T1000 (cell line): ENCODE measurements at places on chromosomes 11 and 22.
A peak's percentile ranks its signal among the peaks of the same experiment; 100 is the strongest.

- DNase-seq, result no peak
Measured at GRCh38 chr11:105153392-105153791, 13.8 kb upstream of the CARD18 start.

DNA sequence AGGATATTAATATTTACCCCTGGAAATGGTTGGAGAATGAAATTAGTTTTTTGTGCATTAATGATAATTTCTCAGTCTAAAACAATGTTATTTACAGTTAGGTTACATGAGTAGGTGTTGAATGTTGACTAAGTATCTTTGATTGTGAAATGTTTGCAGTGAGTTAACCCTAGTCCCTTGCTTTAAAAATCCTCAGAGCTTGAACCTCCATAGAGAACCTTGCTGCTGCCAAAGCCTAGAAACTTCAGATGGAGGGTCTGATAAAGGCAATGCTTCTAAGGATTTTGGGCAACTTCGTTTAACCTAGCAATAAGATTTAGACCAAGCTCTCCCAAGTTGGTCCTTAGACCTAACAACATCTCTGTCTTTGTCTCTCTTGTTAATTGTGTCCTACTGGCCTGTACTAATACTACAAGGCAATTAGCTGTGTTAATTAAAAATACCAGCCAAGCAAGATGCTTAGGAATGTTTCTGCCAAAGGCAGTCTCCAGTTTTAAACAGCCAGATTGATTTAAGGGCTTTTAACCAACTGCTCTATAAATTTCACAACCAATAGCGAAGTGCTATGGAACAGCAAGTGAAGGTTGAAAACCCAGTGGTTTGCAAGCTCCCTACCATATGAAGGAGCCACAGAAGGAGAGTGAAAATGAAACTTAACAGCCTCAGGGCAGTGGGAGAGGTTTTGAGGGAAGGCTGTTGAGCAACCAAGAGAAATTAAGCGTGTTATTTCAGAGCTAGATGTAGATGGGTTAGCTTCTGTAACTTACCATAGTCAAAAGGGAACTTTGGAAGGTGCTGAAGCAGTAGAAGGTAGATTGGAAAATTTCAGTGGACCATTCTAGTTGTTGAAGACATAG, 295.9 kb upstream of the ANO5 start:
- no peak for DNase-seq

DNA sequence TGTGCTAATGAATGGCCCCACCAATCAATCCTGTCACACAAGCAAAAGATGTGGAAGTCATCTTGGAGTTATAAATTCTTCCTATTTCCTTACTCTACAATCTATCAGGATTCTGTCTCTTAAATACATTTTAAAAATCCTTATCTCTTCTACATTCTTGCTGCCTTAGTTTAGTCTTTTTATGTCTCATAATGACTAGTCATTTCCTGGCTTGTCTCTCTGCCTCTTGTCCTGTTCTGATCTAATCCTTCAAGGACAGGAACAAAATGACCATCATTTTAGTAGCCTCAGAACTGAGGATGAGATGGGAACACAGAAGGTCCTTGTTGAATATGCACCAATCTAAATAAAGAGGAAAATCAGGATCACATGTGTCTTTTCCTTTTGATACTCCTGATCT, 56.6 kb upstream of the LIN7C start:
- no peak for DNase-seq

DNA sequence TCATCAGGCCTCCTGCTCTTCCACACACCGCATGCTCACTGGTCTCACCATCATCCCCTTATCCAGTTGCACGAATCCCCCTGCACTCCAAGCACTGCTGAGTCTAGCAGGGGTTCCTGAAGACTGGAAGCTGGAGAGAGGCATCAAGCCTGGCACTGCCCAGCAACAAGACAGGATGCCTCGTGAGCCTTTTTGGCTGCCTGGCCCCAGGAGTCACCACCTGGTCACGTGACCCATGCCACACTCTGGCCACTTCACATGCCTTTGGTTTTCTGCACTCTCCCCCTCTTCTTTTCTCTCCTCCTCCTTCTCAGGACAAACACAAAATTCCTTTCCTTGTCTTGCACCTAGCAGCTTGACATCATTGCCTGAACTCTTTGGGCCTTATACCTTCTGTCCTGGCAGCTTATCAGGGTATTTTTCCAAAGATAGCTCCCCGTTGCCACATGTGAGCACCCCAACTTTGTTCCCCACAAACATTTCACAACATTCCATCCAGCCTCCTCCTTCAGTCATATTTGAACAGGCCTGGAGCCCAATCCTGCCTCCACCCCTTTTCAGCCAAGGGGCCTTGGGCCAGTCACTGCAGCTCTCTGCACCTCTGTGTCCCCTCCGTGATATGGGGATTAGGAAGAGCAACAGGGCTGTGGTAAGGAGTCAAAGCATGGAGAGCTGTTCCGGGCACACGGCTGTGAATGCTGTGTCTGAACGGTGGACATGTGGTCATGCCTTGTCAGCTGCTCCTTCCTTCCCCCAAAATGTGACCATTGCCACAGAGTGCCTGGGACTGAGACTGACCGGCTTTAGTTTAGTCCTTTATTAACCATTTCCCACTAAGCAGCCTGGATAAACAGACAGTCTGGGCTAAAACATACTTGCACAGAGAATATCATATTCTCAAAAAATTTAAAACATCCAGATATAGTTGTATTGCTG, 2.8 kb upstream of the PACSIN2 start:
- DNase-seq, result no peak

DNA sequence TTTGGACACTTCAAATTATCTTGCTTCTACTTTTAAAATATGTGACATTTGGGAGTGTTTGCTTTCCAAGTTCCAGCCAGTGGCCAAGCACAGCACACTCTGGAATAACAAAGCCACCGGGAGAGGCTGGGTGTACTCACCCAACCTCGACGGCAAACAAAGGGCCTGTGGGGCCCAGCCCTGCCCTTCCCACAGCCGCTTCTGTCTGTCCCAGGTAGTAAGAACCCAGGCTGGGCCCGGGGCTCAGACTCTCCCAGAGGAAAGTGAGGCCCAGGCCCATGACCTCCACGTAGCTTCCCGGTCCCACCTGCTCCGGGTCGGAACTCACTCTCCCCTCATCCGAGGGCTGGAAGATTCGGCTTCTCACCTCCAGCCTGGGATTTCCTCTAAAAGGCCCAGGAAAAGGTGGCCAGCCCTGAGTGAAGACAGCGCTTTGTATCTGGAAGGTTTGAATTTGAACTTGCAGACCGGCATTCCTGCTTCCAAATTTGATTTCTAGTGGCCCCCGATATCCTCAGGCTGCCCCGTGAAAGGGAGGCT, 93.5 kb downstream of the CELSR1 start:
- no peak for DNase-seq

GRCh38 chr11:129856036-129856435, 39.3 kb downstream of the NFRKB start:
- no peak for DNase-seq

- peak; percentile 25 for DNase-seq
Measured at GRCh38 chr11:16785520-16786128, 47.2 kb downstream of the C11orf58 start.

DNA sequence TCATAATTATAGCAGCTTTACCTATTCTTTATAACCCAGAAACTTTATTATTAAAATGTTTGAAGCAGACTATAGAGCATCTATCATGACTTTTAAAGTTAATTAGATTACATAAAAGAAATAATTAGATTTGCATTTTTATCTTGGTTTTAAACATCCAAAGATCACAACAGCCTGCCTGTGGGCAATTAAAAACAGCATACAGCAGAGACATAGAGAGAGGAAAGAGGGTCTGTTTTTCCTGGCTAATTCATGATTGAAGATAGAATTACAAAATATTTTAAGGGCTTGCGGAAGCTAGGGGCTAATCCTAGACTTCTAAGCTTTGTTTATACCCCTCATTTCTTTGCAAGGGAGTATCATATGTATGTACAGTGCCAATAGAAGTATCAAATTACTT, 178.1 kb downstream of the SOX6 start:
- DNase-seq, result no peak

- no peak for DNase-seq
Measured at GRCh38 chr11:65554057-65554818, 3.9 kb downstream of the LTBP3 start.

- DNase-seq, result no peak
Measured at GRCh38 chr22:20131597-20131858, at the start of gene ZDHHC8. Gene ZDHHC8 (plus strand): TSS chr22:20131804. CDS start chr22:20131948, 144 bp downstream.

DNA sequence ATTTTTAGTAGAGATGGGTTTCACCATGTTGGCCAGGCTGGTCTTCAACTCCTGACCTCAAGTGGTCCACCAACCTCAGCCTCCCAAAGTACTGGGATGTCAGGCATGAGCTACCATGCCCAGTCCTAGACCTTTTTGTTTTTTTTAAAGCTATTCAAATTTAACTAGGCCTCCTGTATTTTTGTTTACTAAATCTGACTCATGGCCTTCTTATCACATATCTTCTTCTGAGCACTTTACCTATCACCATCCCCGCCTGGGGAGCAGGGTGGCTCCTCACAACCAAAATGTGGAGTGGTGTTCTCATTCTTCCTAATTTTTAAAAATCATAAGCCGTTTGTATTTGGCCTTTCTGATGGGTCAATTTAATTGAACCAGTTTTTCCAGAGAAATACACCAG, 92.6 kb downstream of the DBX1 start:
- DNase-seq, result no peak

DNA sequence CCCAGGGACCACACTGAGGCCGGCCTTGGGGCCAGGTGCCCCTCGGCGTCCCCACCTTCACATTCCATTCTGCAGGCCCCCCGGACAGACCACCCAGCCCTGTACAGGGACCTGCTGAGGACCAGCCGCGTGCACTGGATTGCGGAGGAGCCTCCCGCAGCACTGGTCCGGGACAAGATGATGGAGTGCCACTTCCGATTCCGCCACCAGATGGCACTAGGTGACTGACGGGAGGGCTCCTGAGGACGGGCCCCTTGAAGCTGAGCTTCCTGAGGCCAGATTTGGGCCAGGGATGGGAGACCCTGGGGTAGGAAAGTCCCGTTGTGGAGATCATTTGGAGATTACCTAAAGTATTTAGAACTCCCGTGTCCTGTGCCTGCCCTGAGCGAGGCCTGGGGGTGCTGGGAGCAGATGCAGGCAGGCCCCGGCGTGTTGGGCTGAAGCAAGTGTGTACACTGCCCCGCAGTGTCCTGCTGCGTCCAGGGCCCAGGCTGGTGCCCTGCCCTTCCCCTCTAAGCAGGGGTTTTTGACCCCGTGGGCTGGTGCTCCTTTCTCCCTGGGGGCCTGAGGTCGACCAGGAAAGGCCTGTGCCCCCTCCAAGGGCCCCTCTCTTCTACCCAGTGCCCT, 20.0 kb downstream of the TRMU start:
- DNase-seq, result no peak

- no peak for DNase-seq
Measured at GRCh38 chr11:118662401-118663271, 16.8 kb downstream of the TREH start.

DNA sequence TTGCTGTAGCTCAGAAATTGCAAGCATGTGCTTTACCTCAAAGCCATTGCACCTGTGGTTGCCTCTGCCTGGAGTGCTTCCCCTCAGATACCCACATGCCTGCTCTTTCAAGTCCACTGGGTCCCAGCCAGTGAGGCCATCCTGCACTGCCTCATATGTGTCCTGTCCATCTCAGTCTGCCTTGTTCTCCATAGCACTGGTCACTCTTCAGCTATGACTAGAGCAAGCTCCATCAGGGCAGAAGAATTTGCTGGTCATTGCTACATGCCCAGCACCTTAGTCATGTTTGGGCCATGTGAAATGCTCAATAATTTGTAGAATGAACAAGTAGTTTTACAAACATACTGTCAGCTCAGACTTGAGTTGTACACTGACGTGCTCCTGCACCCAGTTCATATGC, 64.4 kb upstream of the HORMAD2 start:
- no peak for DNase-seq

DNA sequence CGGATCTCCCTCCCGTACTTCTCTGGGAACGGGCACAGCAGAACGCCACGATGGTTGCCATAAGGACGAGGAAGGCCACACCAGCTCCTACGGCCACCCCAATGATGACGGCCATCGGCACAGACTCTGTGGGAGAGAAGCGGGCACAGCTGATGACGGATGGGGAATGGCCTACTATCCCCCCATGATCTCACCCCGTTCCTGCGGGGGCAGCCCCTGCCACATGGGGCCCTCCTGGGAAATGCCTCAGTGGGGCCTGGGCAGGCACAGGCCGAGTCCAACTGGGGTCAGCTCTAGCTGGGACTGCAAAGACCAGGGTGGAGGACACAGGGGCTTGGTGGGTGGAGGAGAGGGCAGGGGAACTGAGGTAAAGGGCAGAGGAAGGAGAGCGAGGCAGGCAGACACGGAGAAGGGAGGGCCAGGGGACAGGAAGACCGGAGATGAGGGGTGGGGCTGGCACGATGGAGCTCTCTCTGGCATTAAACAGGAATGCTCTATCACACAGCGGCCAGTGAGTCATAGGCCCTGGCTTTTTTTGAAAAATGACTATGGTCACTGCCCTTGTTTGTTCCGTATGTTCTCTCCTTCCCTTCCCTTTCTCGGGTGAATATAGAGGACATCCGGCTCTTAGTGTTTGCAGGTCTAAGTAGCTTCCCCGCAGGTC, 76.0 kb downstream of the ST3GAL4 start:
- no peak for DNase-seq

- no peak for DNase-seq
Measured at GRCh38 chr11:66331542-66332370, 4.5 kb downstream of the RIN1 start.

GRCh38 chr22:24432059-24432853, 4.9 kb downstream of the ADORA2A start:
- no peak for DNase-seq

- DNase-seq, result peak; percentile 23
Measured at GRCh38 chr11:6925636-6926207, 504 bp upstream of the ZNF215 start.

DNA sequence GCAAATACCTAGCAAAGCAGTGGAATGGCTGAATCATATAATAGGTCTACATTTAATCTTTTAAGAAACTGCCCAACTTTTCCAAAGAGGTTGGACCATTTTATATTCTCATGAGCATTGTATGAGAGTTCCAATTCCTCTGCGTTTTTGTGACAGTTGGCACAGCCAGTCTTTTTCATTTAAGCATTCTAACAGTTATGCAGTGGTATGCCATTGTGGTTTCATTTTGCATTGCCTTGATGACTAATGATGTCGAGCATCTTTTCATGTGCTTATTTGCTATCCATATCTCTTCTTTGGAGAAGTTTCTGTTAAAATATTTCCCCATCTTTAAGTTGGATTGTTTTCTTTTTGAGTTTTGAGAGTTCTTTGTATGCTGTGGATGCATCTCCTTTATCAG, 38.7 kb downstream of the EIF3F start:
- DNase-seq, result peak; percentile 4

- no peak for DNase-seq
Measured at GRCh38 chr22:32722441-32722840, 79.1 kb upstream of the TIMP3 start.

- no peak for DNase-seq
Measured at GRCh38 chr11:116473206-116473769, 299.5 kb downstream of the BUD13 start.

GRCh38 chr11:131584785-131585592, 214.6 kb downstream of the NTM start:
- DNase-seq, result no peak

GRCh38 chr22:50699001-50699755, 26.6 kb downstream of the SHANK3 start:
- no peak for DNase-seq
